ENCODE measurements at places on chromosomes 12 and 14.

DNA sequence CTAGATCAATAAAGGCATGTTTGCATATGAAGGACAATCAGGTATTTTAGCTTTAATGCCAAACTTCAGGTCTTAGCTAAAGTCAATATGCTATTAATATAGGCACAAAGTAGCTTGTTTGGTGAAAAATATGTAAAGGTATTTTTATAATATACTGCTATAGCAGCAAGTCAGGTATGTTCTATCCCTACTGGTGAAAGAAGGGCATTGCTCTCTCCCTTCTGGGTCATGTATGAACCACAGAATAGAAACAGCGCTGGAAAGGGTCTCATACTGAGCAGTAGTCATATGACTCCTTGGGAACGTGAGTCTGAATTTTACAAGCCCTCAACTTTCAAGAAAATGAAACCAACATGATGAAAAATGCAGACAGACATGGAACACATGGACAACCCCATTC lies 314.6 kb downstream of the GRIN2B start:
- no peak for DNase-seq

- DNase-seq = no peak
Observed at GRCh38 chr12:67818459-67818903, 169.9 kb downstream of the DYRK2 start.

- DNase-seq = no peak
Observed at GRCh38 chr12:103813949-103814348, 27.1 kb downstream of the NT5DC3 start.

- no peak for DNase-seq
Observed at GRCh38 chr12:123085066-123085465, 65.8 kb downstream of the PITPNM2 start.

DNA sequence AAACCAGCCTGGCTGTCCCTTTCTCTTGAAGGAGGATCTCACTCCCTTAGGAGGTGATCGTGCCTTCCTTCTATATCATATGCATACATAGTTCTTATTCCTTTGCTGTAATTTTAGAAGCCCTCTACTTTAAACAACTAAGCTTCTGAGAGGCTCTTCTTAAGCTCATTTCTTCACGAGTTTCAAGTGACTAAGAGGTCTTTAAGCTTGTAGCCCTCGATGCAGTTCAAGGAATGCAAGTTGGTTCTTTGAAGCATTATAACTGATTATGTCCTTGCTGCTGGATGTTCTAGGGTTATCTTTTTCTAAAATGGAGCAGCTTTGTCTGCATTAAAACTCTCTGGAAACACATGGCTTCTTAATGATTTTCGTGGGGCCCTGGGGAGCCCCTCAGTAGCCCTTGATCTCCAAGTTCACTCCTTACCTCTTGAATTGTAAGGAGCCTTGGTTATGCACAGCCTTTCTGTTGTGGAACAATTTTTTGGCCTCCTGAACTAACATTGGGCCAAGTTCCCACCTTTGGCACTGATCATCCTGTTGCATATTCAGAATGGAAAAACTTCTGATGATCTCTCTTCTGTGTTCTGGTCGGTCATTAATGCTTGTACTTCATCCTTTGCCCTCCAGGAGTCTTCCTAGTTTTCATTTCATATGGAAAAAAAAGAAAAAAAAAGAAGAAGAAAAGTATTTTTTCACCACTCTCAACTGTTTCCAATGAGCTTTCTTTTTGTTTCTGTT lies 12.6 kb downstream of the RASSF8 start:
- DNase-seq = no peak

- no peak for DNase-seq
Observed at GRCh38 chr12:107058190-107058589, 35.2 kb downstream of the CRY1 start.

GRCh38 chr12:96238336-96239047 lies 44.3 kb downstream of the ELK3 start:
- DNase-seq = no peak

GRCh38 chr12:52360663-52361271 lies 6.5 kb downstream of the KRT85 start:
- no peak for DNase-seq

GRCh38 chr12:27140478-27140969 lies 58.1 kb upstream of the C12orf71 start:
- DNase-seq = no peak

- peak; percentile 68 for DNase-seq
Observed at GRCh38 chr14:49865431-49865859, 12.9 kb upstream of the NEMF start.

DNA sequence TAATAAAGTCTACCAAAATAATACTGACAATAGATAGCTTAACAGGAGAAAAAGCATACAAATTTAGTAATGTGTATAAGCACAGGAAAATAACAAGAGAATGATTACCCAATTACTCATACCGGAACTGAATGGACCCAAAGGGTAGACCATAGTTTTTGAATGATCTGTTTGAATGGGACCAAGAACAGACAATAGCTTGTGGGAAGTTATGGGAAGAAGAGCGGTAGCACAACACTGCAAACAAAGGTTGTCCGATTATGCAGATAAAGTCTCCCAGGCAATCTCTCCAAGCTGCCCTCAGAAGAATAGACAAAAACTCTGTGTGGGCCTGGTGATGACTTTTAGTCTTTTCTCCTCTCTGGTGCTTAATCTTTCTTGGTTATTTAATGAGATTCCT lies 96.6 kb upstream of the NEDD1 start:
- DNase-seq = no peak

GRCh38 chr14:103819503-103820307 lies 27.7 kb downstream of the PPP1R13B start:
- no peak for DNase-seq

GRCh38 chr12:127606476-127607015 lies 660.4 kb upstream of the TMEM132C start:
- no peak for DNase-seq

- no peak for DNase-seq
Observed at GRCh38 chr14:59148334-59148900, 40.0 kb upstream of the DAAM1 start.

DNA sequence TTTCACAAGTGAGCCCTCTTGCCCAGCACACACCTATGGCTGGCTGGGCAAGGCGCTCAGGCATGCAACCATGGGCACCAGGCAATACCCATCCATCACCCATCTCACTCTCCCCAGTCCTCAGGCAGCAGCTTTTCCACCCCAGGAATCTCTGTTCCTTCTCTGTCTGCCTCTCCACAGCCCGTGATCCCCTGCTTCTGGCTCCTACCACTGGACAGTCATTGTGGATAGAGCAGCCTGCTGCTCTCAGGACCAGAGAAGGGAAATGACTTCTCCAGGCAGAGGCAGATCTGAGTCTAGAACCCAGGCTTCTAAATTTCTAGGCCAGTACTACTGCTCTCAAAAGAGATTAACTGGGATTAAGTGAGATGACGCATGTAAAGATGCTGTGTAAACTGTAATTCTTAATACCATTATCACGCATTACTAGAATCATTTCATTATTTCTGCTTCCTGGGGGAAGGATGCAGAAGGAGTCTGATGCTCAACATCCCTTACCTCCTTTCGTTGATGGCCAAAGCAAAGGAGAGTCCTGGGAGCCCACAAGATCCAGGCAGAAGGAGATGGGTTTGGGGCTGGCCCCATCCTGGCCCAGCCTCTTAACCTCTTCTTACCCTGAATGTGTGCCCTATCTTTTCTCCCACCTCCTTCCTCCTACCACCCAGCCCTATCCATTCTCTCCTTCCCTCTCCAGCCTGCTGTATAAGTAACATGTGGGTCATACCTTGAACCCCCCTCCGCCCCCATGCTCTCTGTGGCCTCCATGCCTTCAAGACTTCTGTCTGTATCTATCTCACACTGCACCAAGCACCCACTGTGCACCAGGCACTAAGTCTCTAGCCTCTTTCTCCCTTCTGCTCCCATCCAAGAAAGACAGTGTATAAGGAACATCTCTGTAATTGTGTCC lies 4.8 kb upstream of the AQP5 start:
- no peak for DNase-seq

DNA sequence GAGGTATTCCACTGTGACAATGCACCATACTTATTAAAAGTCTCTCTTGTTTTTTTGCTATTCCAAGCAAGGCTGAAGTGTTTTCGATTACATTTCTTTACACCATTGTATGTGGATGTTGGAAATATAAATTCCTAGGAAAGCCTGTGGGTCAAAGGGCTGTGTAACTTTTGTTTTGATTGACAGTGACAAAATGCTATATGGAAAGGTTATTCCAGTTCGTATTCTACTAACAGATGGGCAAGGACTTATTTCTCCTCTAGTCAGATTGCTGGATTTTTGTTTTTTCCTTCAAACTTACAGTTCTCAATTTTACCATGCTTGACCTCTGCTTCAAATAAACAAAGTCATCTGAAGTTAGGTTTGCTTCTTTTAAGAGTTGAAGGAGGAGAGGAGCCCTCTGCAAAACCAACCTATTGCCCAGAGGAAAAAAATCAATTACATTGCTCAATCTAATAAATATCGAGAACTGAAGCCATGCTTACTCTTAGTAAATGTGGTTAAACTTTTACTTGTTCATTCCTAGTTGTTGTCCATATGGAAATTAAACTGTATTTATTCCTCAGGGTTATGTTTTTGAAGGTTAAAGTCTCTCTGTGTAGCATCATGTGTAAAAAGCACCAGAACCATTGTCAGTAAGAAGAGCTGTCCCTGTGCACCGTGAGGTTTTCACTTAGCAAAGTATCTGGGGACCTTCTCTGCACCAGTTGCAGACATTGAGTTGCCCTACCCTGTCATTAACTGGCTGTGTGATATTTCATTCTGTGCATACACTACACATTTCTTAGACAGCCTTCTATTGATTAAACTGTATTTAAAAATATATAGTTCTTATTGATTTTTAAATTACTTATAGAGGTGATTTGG lies 26.9 kb downstream of the GLT1D1 start:
- DNase-seq = no peak

- no peak for DNase-seq
Observed at GRCh38 chr14:105089746-105090492, 24.7 kb upstream of the GPR132 start.

GRCh38 chr12:126534495-126534894 lies 1469.3 kb downstream of the AACS start:
- DNase-seq = no peak

DNA sequence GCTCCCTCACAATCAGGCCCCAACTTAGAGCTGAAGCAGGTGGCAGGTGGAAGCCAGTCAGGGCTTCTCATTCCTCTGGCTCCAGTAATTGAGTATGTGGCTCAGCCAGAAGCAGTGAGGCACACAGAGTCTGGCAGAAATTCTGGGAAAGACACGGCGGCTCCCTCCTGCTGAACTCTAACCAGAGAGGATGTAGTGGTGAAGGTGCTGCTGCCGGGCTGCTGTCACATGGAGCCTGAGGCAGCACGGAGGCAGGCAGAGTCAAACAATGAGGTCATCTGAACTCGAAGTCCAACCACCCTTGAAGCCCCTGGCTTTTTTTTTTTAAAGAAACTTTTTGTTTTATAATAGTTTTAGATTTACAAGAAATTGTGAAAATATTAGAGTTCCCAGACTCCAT lies 33.4 kb upstream of the SMOC1 start:
- DNase-seq = no peak

DNA sequence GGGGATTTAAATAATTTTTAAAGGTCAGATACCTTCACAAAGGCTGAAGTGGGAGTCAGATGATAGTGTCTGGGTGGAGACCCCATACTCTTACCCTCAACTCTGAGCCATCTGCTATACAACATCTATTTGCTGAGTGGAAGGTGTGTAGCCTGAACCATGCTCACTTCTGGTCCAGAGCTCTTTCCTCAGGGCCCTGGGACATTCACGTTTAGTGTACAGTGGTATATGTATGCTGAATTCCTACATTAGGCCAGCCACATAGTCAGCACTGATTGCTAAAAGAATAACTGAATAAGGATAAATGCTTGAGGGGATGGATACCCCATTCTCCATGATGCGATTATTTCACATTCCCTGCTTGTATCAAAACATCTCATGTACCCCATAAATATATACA lies 107.3 kb downstream of the KIF26A start:
- DNase-seq = no peak

- no peak for DNase-seq
Observed at GRCh38 chr14:64089920-64090319, 204.3 kb downstream of the ESR2 start.

GRCh38 chr12:110344657-110345056 lies 58.9 kb downstream of the ANAPC7 start:
- DNase-seq = no peak
